ENCODE measurements at places on chromosomes 11 and 22.

DNA sequence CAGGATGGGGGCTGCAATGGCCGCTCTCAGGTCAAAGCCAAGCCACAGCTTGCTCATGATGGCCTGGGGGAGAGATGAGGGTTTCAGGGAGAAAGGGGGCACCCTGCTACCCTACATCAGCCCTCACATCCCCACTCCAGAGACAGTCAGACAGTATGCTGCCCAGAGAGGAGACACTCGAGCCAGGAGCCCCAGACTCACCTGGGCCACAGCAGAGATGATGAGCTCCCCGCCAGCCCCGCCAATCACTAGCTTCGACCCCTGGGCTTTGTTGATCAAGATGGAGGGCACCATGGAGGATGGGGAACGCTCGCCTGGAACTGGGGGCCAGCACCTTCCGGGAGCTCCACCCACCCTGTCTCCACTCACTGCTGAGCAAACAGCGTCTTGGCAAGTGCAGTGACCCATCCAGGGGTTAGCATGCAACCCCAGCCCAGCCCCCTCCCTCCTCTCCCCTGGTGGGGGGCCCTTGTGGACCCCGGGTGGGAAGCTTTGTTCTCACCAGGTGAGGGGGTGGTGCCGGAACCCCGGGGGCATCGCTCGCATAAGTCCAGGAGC is 19.8 kb downstream of the GGT5 start:
- no peak for DNase-seq

DNA sequence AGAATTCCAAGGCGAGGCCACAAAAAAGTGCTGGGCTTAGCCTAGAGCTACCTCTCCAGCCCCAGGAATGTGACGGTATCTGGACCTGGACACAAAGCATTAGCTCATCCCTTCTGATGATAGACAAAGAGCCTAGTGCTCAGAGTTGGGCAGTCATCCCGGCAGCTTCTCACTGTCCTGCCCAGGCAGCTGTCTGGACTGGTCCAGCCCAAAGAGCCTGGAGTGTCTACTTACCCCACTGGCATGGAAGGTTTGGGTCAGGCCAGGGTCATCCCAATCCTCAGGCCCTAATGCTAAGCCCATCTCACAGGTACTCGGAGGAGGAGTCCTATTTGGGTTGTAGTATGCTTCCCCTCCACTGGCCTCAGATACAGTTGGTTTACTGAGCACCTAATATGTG is 31.0 kb downstream of the NAV2 start:
- DNase-seq, result no peak

DNA sequence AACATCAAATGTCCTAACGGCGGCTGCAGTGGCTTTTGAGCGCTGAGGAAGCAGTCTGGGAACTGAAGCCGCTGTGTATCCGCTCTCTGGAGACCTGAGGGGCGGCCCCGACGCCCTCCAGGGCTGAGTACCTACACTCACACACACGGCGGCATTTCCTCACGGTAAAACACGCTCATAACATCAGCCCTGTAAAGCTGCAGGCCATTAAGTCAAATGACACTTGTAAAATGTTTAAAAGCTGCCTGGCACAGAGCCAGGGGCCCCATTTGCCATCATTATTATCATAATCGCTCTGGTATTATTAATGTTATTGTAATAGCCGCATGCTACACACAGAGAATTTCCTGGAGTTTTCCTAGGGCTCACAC is 5.1 kb downstream of the CARS1 start:
- DNase-seq, result no peak

DNA sequence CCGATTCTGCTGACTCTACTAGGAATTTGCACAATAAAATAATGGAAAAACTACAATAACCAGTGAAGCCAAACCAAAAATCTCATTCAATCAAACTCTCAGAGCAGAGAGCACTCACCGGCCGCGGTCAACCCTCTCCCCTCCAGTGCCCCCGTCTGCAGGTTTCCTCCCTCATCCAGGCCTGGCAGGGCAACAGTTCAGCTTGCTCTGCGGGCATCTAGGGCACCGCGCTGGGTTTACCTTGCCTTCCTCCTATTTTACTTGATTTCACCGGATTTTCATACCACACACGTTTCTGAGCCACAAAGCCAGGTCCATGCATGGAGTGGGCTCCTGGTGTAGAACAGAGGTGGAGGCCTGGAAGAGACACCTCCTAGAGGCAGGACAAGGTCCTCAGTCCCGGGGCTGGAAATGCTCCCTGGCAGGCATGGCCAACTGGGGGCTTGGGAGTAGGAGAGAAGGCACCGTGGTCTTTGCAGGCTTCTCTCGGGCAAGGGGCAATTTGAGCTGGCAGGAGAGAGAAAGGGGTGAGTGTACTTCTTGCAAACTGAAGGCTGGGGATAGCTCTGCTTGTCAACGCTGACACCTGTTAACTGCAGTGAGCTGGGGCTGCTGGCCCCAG is 938.4 kb downstream of the BRD1 start:
- no peak for DNase-seq

DNA sequence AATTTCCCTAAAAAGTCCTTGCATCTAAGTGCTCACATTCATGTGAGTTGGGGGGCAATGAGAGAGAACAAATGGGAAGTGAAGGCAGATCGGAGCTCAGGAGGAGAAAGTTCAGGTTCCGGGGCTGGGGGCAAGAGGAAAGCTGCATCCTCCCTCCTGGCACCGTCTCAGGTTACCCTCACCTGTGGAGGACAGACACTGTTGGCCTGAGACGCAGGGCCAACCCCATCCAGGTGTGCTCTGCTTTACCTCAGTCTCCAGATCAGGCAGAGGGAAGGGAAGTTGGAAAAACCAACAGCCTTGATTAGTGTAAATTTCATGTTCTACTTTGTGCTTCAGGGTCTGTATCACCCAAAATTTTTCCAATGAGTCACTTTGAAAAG is 146.9 kb downstream of the TRIM29 start:
- DNase-seq, result no peak
